ENCODE measurements at places on chromosomes 2 and 18.

DNA sequence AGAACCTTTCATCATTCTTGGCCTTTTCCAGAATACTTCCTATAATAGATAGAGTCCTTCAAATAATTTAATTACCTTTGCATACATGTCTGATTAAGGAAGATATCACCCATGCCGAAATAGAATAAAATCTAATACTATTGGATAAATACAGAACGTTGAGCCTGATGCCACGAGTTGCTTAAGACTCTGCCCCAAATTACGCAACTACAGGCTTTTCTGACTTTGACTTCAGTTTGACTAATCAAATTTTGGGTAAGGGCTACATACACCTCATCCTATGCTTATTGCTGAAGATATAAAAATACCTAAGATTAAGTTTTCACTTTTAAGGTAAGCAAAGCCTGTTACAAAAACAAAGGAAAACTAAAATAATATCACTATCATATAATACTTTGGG is 1065.1 kb upstream of the NRXN1 start:
- H3K27me3 ChIP-seq, result no peaks in the 10 kb centered on the region
- H3K4me3 ChIP-seq, result no peak overlapping the region
- no peaks in the 10 kb centered on the region for H3K36me3 ChIP-seq
- no peak overlapping the region for H3K27ac ChIP-seq
- no peak for DNase-seq

GRCh38 chr2:181362561-181362960 is 94.6 kb upstream of the ITGA4 start:
- no peak overlapping the region for H3K27ac ChIP-seq
- no peak for DNase-seq
- H3K4me1 ChIP-seq, result no peaks in the 10 kb centered on the region
- no peak overlapping the region for H3K4me3 ChIP-seq
- H3K27me3 ChIP-seq, result no peaks in the 10 kb centered on the region
- no peaks in the 10 kb centered on the region for H3K36me3 ChIP-seq

- H3K27me3 ChIP-seq, result no peaks in the 10 kb centered on the region
- peaks cover 15% of the 10 kb centered on the region for H3K4me1 ChIP-seq
- no peak overlapping the region for H3K27ac ChIP-seq
- no peak for DNase-seq
- no peaks in the 10 kb centered on the region for H3K36me3 ChIP-seq
Observed at GRCh38 chr2:39390216-39390615, 46.9 kb downstream of the MAP4K3 start.

DNA sequence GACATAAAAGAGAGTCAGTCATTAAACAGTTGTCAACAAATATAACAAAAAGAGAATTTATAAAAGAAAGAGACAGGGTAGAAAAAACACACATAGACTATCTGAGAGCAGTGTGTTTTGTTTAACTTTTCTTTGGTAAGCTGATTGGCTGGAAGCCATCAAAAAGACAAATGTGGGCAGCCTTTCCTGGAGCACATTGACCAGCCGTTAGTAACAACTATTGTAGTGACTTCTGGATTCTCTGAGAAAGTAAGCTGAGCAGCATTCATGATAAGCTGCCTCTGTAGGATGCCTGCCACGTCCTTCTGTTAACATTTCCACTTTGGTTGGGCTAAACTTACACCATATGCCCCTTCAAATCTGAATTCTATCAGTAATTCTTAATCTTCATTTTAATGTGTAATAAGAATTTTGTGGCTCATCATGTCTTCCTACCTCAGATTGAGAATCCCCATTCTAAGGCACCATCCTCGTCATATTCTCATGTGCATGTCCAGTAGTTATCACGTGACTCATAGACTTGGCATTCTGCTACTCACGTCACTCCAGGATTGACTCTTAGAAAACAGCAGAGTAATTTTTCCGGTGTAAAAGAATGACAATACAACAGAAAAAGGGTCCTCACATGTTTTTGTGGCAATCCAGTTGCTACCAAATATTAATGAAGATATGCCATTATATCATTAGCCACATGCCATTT is 43.4 kb upstream of the DNAJC10 start:
- H3K27ac ChIP-seq, result no peak overlapping the region
- H3K4me1 ChIP-seq, result no peaks in the 10 kb centered on the region
- no peaks in the 10 kb centered on the region for H3K36me3 ChIP-seq
- H3K4me3 ChIP-seq, result no peak overlapping the region
- no peak for DNase-seq

DNA sequence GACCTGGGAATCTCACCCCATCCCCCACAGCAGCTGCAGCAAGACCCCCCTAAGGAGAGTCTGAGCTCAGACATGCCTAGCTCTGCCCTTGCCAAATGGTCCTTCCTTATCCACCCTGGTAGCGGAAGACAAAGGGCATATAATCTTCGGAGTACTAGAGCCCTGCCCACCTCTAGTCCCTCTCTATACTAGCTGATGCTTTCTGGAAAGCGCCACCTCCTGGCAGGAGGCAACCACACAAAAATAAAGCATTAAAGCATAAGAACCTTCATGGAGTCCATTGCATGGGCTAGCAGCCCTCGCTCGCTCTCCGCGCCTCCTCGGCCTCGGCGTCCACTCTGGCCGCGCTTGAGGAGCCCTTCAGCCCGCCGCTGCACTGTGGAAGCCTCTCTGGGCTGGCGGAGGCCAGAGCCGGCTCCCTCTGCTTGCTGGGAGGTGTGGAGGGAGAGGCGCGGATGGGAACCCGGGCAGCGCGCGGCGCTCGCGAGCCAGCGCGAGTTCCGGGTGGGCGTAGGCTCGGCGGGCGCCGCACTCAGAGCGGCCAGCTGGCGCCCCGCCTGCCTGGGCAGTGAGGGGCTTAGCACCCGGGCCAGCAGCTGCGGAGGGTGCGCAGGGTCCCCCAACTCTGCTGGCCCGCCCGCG is 941.2 kb downstream of the SUCLG1 start:
- no peak for DNase-seq
- no peak overlapping the region for H3K4me3 ChIP-seq
- no peaks in the 10 kb centered on the region for H3K36me3 ChIP-seq
- H3K4me1 ChIP-seq, result no peaks in the 10 kb centered on the region
- H3K27ac ChIP-seq, result no peak overlapping the region

GRCh38 chr2:96522304-96523203 is 14.0 kb upstream of the ARID5A start:
- H3K36me3 ChIP-seq, result no peaks in the 10 kb centered on the region
- no peak for DNase-seq
- H3K27ac ChIP-seq, result no peak overlapping the region
- H3K4me3 ChIP-seq, result no peak overlapping the region

- no peaks in the 10 kb centered on the region for H3K27me3 ChIP-seq
- no peak overlapping the region for H3K4me3 ChIP-seq
- H3K36me3 ChIP-seq, result no peaks in the 10 kb centered on the region
- peaks cover 6% of the 10 kb centered on the region for H3K4me1 ChIP-seq
- no peak for DNase-seq
Observed at GRCh38 chr2:172962082-172962481, 113.6 kb upstream of the MAP3K20 start.

DNA sequence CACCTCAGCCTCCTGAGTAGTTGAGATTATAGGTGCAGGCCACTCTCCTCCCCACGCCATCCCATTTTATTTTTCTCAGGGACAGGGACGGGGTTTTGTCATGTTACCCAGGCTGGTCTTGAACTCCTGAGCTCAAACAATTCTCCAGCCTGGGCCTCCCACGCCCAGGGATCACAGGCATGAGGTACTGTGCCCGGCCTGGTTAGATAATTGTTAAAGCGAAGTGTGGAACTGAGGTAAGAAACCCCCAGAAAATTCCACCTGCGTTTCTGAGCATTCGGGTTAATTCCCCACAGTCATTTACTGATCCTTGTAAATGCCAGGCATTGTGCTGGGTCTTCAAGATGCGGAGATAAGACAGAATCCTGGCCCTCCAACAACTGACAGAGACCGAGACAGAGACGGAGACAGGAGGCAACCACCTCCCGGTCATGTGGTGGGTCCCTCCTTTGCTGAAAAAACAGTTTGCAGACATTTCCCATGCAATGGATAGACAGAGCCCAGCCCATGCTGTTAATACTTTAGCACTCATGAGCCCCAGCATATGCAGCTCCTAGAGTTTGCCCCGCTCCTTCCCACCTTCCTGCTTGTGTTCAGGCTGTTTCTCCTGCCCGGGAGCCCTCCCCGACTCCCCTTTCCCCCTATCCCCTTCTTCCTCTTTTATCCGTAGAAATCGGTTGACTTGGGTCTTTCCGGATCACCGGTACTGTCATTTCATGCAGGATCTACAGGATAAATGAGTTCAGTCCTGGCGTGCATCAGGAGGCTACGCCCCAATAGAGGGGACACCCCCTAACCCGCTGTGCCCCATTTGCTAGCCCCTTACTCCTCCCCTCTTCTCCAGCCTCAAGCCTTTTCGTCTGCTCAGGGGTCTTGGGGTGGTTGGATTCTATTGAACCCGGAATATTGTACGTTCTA is 1.6 kb upstream of the RHOB start:
- peaks cover 35% of the 10 kb centered on the region for H3K4me1 ChIP-seq
- peaks cover 13% of the 10 kb centered on the region for H3K36me3 ChIP-seq
- peak overlapping the region; percentile 86 for H3K27ac ChIP-seq

- H3K4me1 ChIP-seq, result no peaks in the 10 kb centered on the region
- DNase-seq, result no peak
- no peaks in the 10 kb centered on the region for H3K27me3 ChIP-seq
Observed at GRCh38 chr18:53283708-53284107, 940.8 kb downstream of the MBD2 start.

- no peak overlapping the region for H3K27ac ChIP-seq
- no peaks in the 10 kb centered on the region for H3K36me3 ChIP-seq
- H3K27me3 ChIP-seq, result no peaks in the 10 kb centered on the region
Observed at GRCh38 chr18:777021-777420, 35.0 kb downstream of the YES1 start.

DNA sequence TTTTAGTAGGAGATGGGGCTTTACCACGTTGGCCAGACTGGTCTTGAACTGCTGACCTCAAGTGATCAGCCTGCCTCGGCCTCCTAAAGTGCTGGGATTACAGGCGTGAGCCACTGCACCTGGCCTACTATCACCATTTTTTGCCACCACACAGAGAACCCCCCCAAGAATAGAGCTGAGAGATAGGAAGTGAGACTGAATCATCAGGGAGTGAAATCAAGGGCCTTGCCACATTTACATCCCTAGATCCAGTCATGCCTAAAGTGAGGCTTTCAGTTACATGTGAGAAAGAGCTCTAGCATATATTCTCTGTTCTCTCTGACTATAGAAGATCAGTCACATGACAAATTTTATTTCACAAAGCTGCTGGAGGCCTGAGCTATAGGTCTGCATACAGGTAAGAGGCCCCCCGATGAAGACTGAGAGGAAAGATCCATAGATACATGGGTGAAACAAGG is 28.0 kb upstream of the KCMF1 start:
- H3K27me3 ChIP-seq, result no peaks in the 10 kb centered on the region
- no peak overlapping the region for H3K27ac ChIP-seq
- no peak for DNase-seq
- H3K36me3 ChIP-seq, result no peaks in the 10 kb centered on the region

DNA sequence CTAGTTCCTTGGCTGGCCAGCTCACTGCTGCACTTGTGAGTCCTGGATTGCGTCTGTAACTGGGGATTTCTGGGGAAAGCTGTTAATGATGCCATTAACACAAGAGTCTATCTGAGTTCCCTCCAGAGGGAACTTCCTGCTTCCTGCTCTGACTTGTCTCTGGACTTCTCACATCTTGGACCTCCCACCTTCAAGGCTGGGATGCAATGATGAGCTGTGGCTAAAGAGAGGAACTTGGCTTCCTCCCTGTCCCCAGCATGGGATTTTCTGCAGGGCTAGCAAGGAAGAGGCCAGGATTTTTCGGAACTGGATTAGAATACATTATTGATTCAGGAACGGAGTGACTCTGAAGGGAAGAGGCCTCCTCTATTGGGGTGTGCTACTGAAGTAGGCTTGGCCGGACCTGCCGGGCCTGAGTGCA is 155.5 kb downstream of the CLIP4 start:
- H3K27me3 ChIP-seq, result no peaks in the 10 kb centered on the region
- H3K4me1 ChIP-seq, result no peaks in the 10 kb centered on the region
- H3K4me3 ChIP-seq, result no peak overlapping the region
- DNase-seq, result no peak
- no peaks in the 10 kb centered on the region for H3K36me3 ChIP-seq

DNA sequence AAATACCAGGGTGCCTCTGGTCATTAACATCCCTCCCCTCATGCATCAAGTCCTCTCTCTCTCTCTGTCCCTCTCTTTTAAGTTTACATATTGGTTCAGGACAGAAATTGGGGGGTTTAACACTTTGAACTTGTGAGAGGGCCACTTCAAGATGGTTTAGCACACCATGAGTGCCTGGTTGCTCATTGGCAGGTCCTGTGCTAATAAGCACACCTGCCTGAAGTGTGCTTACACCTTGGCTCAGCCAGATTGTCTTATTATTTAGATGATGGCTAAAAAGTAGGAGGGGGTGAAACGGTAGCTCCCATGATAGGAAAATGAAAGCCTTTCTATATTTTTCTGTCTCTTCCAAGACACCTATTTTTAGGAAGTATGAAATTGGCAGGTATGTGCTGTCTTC is 205.8 kb downstream of the ARL6IP6 start:
- H3K4me3 ChIP-seq, result no peak overlapping the region
- no peak overlapping the region for H3K27ac ChIP-seq
- H3K36me3 ChIP-seq, result no peaks in the 10 kb centered on the region

GRCh38 chr2:237092920-237093781 is 7.5 kb downstream of the COPS8 start:
- peaks cover 24% of the 10 kb centered on the region for H3K36me3 ChIP-seq
- no peak for DNase-seq

DNA sequence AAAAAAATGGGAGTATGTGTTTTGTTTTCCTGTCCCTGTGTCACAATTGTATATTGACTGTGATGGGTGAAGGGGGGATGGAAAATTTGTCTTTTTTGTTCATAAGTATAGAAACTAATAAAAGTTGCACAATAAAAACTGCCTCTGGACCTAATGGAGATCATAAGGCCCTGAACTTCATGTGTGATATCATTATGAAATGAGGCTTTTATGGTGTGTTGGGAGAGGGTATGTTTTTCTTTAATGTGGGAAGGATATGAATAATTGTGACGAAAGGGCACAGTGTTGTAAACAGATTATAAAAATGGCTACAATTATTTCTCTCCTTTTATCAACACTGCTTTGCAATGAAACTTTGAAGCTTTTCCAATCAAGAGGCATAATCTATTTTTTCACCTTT is 1889.3 kb upstream of the CELF4 start:
- H3K27me3 ChIP-seq, result no peaks in the 10 kb centered on the region
- no peak overlapping the region for H3K4me3 ChIP-seq
- H3K27ac ChIP-seq, result no peak overlapping the region
- no peaks in the 10 kb centered on the region for H3K36me3 ChIP-seq
- DNase-seq, result no peak

- H3K36me3 ChIP-seq, result no peaks in the 10 kb centered on the region
- peak overlapping the region; percentile 23 for H3K27ac ChIP-seq
- H3K4me1 ChIP-seq, result peaks cover 55% of the 10 kb centered on the region
- no peak overlapping the region for H3K4me3 ChIP-seq
- H3K27me3 ChIP-seq, result no peaks in the 10 kb centered on the region
Observed at GRCh38 chr2:23904215-23904614, 22.7 kb downstream of the ATAD2B start.

Data from vagina (tissue), 2 donors.